ENCODE measurements at places on chromosomes 1 and 21.

DNA sequence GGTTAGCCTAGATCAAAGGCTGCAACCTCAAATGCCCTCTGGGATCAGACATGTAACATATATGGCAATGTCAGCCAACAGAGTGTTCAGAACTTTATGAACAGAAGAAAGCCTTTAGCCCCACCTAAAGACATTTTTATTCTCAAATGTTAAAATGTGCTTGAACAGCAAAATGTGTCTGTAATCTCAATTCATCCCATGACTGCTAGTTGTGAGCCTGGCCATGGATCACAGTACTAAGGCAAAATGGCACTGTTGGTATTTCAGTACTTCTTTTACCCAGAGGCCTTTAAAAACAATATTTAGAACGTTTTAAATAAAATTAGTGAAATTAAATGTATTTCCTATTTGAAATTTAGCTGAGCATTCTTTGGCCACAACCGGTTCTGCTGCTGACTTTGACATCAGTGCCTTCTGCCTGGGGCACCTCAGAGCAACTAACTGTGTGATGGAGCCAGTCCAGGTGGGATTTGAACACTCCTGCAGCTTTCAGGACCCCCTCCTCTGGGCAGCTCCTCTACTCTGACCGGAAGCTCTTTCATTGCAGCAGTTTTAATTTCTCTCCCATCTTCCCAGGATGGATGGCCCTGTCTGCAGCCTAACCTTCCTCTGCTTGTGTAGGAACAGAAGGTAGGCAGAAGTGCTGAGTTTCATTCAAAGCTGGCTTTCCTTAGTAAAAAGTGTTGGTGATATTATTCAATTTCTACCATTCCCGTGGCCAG is 68.3 kb upstream of the NFIA start:
- H3K36me3 ChIP-seq, result no peaks in the 10 kb centered on the region
- no peak overlapping the region for H3K4me3 ChIP-seq
- peaks cover 3% of the 10 kb centered on the region for H3K27me3 ChIP-seq
- H3K4me1 ChIP-seq, result no peaks in the 10 kb centered on the region

DNA sequence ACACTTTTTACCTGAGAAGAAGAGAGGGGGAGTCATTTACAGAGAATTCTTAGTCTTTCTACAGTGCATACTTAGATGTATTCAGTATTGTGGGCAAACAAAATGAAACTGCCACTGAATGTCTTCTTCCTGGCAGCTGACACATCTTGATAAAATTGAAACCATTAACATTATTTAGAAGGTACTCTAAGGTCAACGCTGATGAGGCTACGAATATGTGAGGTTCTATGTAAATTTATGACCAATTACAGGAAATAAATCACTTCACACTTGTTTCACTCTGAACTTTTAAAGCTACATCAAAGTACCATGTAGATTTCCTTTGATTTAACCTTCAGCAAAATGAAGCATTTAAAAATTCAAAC is 51.3 kb upstream of the GFI1 start:
- no peak for DNase-seq
- H3K27ac ChIP-seq, result no peak overlapping the region
- H3K4me1 ChIP-seq, result no peaks in the 10 kb centered on the region

DNA sequence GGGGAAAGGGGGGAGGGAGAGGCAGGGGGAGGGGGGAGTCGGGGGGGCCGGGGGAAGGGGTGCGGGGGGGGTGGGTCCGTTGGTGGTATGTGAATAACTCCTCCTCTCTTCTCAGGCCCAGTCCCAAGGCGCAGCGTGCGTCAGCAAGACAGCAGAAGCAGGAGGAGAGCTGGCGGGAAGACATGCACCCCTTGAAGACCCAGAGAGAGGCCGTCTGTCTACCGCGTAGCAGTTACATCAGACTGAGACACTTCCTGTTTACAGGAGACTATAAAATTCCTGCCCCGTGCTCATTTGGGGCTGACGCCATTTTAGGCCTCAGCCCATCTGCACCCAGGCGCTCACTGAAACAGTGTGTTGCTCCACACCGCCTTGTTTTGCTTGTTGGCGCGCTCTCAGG is 55.3 kb downstream of the SETD4 start:
- no peaks in the 10 kb centered on the region for H3K27me3 ChIP-seq
- H3K27ac ChIP-seq, result no peak overlapping the region
- H3K36me3 ChIP-seq, result no peaks in the 10 kb centered on the region
- no peaks in the 10 kb centered on the region for H3K4me1 ChIP-seq
- H3K4me3 ChIP-seq, result no peak overlapping the region
- no peak for DNase-seq

DNA sequence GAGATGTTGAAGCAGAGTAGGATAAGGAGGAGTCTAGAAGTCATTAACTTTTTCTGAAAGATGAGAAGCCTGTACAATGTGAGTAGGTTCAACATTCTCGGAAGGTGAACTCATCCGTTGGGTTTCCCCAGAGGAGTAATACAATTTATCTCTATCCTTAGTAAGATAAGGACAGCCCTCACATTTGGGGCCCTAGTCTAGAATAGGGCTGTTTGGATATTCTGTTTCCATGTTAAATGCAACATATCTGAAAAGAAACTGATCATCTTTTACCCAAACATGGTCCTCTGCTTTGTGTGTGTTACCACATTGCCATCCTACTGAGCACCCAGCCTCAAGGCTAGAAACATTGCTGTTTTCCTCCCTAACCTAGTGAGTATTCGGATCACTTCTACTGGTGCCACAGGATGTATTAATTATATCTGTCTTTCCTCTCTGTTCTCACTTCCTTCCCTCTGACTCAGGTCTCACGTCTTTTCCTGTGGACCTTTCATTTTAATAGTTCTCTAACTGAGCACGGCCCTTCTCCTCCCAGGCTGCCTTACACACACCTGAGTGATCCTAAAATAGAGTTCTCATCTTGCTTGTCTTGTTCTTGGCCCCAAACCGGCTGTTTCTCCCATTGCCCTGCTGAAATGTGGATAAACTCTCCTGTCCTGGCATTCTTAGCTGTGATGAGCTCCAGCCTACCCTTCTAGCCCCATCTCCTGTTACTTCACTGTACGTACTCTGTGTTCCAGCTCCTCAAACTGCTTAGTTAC is 91.7 kb downstream of the CDC14A start:
- peaks cover 14% of the 10 kb centered on the region for H3K4me1 ChIP-seq
- no peak for DNase-seq
- no peak overlapping the region for H3K4me3 ChIP-seq
- peak overlapping the region; percentile 5 for H3K27ac ChIP-seq
- no peaks in the 10 kb centered on the region for H3K36me3 ChIP-seq

- peaks cover 19% of the 10 kb centered on the region for H3K4me1 ChIP-seq
- H3K4me3 ChIP-seq, result no peak overlapping the region
- no peaks in the 10 kb centered on the region for H3K27me3 ChIP-seq
- H3K36me3 ChIP-seq, result peaks cover 2% of the 10 kb centered on the region
- DNase-seq, result no peak
These were observed 14.7 kb downstream of the PDXK start for GRCh38 chr21:43733529-43734071.

DNA sequence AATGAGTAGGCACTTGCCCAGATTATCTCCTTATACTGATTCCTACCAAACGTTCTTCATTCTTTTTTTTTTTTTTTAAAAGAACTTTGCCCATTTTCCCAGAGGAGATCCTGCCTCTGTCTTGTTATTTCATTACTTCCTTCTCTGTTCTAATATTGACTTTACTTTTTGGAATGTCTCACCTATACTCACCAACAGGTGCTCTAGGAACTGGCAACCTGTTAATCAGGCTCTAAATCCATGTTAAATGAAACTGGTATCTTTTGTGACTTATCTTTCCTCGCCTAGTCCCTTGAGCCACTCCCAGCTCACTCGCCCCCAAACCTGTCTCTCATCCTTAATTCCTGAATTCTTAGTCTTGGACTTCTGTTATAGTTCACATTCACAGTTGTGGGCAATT is 1.2 kb upstream of the CRCT1 start:
- peaks cover 9% of the 10 kb centered on the region for H3K27me3 ChIP-seq
- H3K27ac ChIP-seq, result no peak overlapping the region
- peak; percentile 16 for DNase-seq
- H3K4me1 ChIP-seq, result no peaks in the 10 kb centered on the region
- H3K36me3 ChIP-seq, result no peaks in the 10 kb centered on the region
- H3K4me3 ChIP-seq, result no peak overlapping the region

- peaks cover 2% of the 10 kb centered on the region for H3K36me3 ChIP-seq
- peaks cover 5% of the 10 kb centered on the region for H3K4me1 ChIP-seq
- DNase-seq, result no peak
- no peak overlapping the region for H3K4me3 ChIP-seq
These were observed 33.8 kb upstream of the ID3 start for GRCh38 chr1:23593042-23593521.

GRCh38 chr1:30476476-30476875 is 246.9 kb downstream of the MATN1 start:
- H3K4me3 ChIP-seq, result no peak overlapping the region
- no peak overlapping the region for H3K27ac ChIP-seq
- DNase-seq, result no peak
- H3K4me1 ChIP-seq, result no peaks in the 10 kb centered on the region
- H3K36me3 ChIP-seq, result no peaks in the 10 kb centered on the region

DNA sequence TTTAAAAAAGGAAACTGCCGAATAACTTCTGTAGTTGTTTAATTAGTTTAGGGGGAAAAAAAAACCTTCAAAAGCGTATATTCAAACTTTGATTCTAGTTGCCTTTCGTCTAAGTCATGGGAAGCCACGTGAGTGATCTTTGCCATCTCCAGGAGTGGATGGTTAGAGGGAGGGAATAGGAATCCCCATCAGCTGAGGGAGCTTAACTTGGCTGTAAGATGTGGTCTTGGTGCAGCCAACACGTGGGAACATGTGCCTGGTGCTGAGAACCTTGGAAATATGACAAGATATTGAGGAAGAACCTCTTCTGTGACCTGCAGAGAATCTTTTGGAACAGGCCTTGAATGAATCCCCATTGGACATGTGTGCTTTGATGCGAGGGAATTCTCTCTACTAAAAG is 1.7 kb downstream of the BACE2 start:
- no peak overlapping the region for H3K27ac ChIP-seq
- peaks cover 3% of the 10 kb centered on the region for H3K36me3 ChIP-seq
- DNase-seq, result no peak
- no peaks in the 10 kb centered on the region for H3K27me3 ChIP-seq
- peaks cover 2% of the 10 kb centered on the region for H3K4me1 ChIP-seq

DNA sequence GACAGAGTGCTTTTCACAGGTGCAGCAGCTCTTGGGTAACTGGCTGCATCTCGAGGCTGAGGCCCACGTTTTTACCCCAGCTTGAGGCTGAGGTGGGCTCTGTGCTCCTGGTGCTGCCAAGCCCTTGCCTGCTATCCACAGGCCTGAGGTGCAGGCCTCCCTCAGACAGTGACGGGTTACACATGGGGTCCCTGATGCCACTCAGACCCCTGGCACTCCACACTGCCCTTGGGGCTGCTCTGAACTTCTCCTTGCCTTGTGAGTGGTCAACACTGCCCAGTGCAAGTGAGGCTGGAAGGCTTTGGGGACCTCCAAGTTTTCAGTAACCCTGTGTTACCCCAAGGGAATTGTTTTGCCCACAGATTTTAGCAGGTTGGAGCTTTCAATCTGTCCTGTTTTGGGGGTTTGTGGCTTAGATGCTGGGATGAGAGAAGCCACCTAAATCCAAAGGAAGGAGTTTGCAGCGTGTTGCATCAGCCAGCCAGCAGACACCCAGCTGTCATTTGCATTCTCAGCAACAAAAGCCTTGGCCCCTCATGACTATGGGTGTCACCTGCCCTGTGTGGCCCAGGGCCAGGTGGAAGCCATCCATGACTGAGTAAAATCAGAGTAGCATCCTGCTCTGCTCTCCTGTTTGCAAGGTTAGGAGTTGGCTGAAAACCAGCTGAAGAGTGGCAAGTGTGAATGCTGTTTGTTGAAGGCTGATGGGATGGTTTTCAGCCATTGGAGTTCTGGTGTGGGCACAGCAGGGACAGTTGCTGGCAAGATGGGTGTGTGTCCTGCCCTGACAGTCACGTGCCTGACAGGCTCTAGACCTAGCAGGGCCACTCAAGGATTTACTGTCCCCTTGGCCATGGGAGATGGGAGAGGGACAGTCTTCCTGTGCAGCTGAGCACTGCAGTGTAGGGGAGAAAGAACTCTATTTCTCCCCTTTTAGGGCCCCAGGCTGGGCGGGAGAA is 3.2 kb downstream of the RNF187 start:
- no peak for DNase-seq
- no peaks in the 10 kb centered on the region for H3K36me3 ChIP-seq
- H3K27me3 ChIP-seq, result no peaks in the 10 kb centered on the region
- no peak overlapping the region for H3K4me3 ChIP-seq
- H3K27ac ChIP-seq, result no peak overlapping the region

- DNase-seq, result no peak
- H3K4me3 ChIP-seq, result no peak overlapping the region
- no peaks in the 10 kb centered on the region for H3K27me3 ChIP-seq
- no peaks in the 10 kb centered on the region for H3K36me3 ChIP-seq
- H3K4me1 ChIP-seq, result no peaks in the 10 kb centered on the region
These were observed 121.5 kb upstream of the SOD1 start for GRCh38 chr21:31537872-31538576.

GRCh38 chr1:175404177-175404576 is 211.6 kb upstream of the KIAA0040 start:
- H3K4me1 ChIP-seq, result no peaks in the 10 kb centered on the region
- no peaks in the 10 kb centered on the region for H3K36me3 ChIP-seq
- H3K27ac ChIP-seq, result no peak overlapping the region
- H3K27me3 ChIP-seq, result no peaks in the 10 kb centered on the region

DNA sequence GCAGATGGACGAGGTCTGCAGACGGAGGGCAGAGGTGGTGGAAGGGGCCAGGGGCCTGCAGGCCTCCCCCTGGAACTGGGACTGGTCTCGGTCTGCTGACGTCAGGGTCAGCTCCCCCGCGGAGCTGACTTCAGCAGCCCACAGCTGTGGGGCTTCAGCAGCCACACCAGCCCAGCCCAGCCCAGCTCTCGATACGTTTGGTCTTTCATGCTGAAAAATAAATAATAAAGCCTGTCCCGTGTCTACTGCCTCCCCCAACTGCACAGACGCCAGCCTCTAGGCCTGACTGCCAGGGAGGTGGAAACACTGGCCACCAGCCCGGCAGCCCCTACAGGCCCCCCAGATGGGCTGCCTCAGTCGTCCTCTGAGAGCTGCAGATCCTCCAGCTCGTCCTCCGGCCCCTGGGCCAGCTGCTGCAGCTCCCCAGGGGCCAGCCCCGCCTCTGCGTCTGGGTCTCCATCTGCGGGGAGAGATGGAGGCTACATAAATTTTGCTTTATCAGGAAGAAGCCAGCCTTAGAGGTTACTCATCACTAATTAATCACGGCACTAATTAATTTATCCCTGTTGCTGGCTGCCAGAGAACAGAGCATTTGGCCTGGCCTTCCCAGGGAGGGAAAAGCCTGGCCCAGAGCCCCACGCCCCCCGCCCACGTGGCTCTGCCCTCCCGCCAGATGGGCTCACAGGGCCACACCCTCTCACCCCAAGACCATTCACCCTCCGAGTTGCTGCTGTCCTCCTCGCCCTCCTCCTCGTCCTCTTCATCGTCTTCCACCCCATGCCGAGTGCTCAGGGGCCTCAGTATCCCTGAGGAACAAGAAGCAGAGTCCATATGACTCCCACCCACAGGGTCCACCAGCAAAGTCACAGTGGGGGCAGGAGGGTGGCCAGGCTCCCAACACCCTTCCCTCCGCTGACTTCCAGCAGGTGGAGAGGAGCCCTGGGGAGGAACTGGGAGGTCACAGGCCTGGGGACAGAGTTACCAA is 14.4 kb downstream of the NOC2L start:
- no peaks in the 10 kb centered on the region for H3K36me3 ChIP-seq
- DNase-seq, result no peak
- peaks cover 2% of the 10 kb centered on the region for H3K4me1 ChIP-seq

All from small intestine (tissue), 16 donors.